Mesendoderm (in vitro differentiated cells): ENCODE measurements at places on chromosomes 2 and 18.

GRCh38 chr18:72849671-72850070 lies 18.1 kb downstream of the NETO1 start:
- H3K4me1 ChIP-seq = no peaks in the 10 kb centered on the region
- no peak overlapping the region for H3K4me3 ChIP-seq
- no peak for DNase-seq

DNA sequence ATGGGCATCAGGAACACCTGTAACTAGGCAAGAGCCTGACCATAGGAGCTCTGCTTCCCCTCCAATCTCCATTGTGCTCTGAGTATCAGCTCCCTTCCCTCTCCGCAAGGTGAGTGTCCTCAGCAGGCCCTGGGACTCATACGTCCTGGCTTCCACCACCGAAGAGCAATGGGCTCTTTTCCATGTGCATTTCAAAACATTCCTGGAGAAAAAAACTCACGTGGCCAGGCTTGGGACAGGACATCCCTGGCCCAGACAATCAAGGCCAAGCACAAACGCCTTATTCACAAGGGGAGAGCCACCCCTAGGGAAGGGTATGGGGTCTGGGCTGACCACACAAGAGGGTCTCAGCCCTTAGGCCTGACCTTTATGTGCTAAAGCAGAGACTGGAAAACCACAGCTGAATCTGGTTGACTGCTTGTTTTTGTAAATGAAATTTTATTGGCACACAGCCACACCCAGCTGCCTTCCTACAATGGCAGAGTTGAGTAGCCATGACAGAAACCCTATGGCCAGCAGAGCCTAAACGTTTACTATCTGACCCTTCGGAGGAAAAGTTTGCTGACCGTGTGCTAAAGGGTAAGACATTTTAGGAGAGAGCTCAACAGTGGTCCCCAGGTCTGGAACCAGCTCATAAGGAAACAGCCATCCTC lies 175.7 kb upstream of the ARL4C start:
- H3K27me3 ChIP-seq = no peaks in the 10 kb centered on the region
- DNase-seq = no peak
- H3K4me3 ChIP-seq = no peak overlapping the region

DNA sequence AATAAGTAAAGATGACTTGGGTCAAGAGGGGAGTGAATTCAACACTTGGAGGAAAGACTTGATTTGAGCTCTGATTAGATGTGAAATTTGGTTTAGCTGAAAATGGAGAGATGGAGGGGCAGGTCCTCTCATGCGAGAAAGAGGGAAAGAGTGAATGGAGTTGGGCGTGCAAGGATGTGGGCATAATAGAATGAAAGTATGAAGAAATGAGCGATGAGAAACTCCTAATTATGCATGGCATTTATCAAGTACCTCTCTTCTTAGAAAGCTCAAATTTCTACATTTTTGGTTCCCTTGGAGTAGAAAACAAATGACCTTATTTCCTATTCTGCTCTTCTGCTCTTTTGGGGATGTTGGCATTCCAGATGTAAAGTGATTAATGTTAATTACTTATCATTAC lies 161.5 kb downstream of the PHLPP1 start:
- no peak overlapping the region for H3K4me3 ChIP-seq
- H3K36me3 ChIP-seq = no peaks in the 10 kb centered on the region
- no peak for DNase-seq
- H3K27me3 ChIP-seq = no peaks in the 10 kb centered on the region

- H3K36me3 ChIP-seq = no peaks in the 10 kb centered on the region
- H3K27me3 ChIP-seq = no peaks in the 10 kb centered on the region
- no peak overlapping the region for H3K4me3 ChIP-seq
- no peak for DNase-seq
- H3K27ac ChIP-seq = no peak overlapping the region
- no peaks in the 10 kb centered on the region for H3K4me1 ChIP-seq
Observed at GRCh38 chr18:61400716-61401115, 67.5 kb downstream of the CDH20 start.

- no peak overlapping the region for H3K27ac ChIP-seq
- DNase-seq = no peak
- H3K27me3 ChIP-seq = no peaks in the 10 kb centered on the region
- H3K4me3 ChIP-seq = no peak overlapping the region
- no peaks in the 10 kb centered on the region for H3K36me3 ChIP-seq
- H3K4me1 ChIP-seq = no peaks in the 10 kb centered on the region
Observed at GRCh38 chr2:133732059-133732458, 163.8 kb upstream of the NCKAP5 start.

DNA sequence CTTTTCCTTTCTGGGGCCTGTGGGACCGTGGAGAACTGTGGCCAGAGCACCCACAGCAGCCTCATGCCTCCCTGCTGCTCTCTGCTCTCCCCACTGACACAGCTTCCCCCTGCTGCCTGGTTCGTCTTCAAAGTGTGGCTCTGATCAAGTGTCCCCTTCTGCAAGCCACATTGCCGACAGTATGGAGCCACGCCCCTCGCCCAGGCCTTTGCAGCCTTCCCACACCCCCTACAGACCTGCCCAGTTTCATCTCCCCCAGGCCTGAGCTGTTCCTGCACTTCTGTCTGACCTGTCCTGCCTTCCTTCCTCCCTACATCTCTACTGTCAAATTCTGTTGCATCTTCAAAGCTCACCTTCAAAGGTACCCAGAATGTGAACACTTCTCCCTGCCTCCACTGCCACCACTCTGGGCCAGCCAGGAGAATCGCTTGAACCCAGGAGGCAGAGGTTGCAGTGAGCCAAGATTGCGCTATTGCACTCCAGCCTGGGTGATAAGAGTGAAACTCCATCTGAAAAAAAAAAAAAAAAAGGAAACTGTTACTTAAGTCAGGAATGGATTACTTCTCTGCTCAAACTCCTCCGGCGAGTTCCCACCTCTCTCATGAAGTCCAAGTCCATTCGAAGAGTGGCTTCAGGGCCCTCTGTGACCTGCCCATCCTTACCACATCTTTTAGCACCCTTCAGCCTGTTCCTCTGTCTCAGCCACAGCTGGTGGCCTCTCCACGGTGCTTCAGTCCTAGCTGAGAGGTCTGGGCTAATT lies 29.0 kb upstream of the CATIP start:
- DNase-seq = no peak
- peaks cover 7% of the 10 kb centered on the region for H3K4me1 ChIP-seq
- no peak overlapping the region for H3K4me3 ChIP-seq
- H3K27me3 ChIP-seq = no peaks in the 10 kb centered on the region
- no peak overlapping the region for H3K27ac ChIP-seq

DNA sequence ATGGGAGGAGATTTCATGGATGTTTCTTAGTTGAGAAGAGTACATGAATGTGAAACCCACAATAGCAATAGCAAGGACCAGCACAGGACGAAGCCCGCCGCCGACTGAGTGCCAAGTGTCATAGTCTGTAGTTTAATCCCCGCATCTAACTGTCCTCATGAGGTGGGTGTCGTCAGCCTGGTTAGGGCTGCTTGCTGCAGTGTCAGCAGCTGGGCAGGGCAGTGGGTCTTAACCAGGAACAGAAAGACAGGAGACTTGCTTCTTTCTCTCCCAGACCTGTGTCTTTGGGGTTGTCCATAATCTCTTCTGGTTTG lies 146.6 kb downstream of the VAPA start:
- no peak for DNase-seq
- H3K27ac ChIP-seq = no peak overlapping the region
- H3K4me3 ChIP-seq = no peak overlapping the region

DNA sequence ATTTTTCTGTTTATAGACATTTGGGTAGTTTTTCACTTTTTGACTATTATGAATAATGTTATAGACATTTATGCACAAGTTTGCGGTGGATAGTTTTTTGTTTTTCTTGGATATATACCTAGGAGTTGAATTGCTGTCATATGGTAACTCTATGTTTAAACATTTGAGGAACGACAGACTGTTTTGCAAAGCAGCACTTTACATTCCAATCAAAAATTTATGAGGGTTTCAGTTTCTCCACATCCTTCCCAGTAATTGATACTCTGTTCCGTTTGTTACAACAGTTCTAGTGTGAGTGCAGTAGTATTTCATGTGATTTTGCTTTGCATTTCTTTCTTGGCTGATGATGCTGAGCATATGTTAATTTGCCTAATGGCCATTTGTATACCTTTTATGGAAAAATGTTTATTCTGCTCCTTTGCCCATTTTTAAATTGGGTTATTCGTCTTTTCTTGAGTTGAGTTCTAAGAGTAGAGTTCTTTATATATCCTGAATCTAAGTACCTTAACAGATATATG lies 617.3 kb upstream of the LRATD1 start:
- no peak for DNase-seq
- no peaks in the 10 kb centered on the region for H3K4me1 ChIP-seq
- no peak overlapping the region for H3K4me3 ChIP-seq
- H3K36me3 ChIP-seq = no peaks in the 10 kb centered on the region
- no peaks in the 10 kb centered on the region for H3K27me3 ChIP-seq

- peak overlapping the region; percentile 54 for H3K4me3 ChIP-seq
- peaks cover 7% of the 10 kb centered on the region for H3K4me1 ChIP-seq
- no peak overlapping the region for H3K27ac ChIP-seq
- no peaks in the 10 kb centered on the region for H3K27me3 ChIP-seq
- DNase-seq = no peak
Observed at GRCh38 chr2:110677080-110677479, 783 bp downstream of the BUB1 start.

DNA sequence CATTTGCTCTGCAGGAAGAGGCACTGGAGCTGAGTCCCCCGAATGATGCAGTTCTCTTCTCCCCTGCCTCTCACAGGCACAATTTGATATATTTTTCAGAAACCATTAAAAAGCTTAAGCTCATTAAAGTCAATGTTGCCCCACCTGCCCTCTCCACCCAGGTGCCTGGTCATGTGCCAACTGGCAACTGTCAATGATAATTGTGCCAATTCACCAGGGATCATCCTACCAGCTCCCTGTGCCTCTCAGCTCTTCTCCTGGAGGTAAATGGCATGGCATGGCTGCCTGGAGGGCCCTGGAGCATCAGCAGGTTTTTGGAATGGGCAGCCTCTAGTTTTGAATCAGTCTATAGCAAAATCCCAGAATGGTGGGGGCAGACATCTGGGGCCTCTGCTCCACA lies 279.6 kb upstream of the ID2 start:
- DNase-seq = no peak
- H3K4me3 ChIP-seq = no peak overlapping the region
- no peak overlapping the region for H3K27ac ChIP-seq
- H3K36me3 ChIP-seq = no peaks in the 10 kb centered on the region

GRCh38 chr2:226687641-226688253 lies 111.9 kb downstream of the IRS1 start:
- H3K4me3 ChIP-seq = no peak overlapping the region
- DNase-seq = no peak
- no peaks in the 10 kb centered on the region for H3K36me3 ChIP-seq

- no peaks in the 10 kb centered on the region for H3K27me3 ChIP-seq
- H3K27ac ChIP-seq = no peak overlapping the region
- DNase-seq = no peak
- no peak overlapping the region for H3K4me3 ChIP-seq
Observed at GRCh38 chr2:16302431-16303272, 362.3 kb downstream of the MYCN start.

- H3K4me3 ChIP-seq = no peak overlapping the region
- no peaks in the 10 kb centered on the region for H3K27me3 ChIP-seq
- DNase-seq = no peak
- no peaks in the 10 kb centered on the region for H3K36me3 ChIP-seq
- H3K27ac ChIP-seq = no peak overlapping the region
- no peaks in the 10 kb centered on the region for H3K4me1 ChIP-seq
Observed at GRCh38 chr2:136497709-136498108, 267.6 kb upstream of the THSD7B start.

- H3K27me3 ChIP-seq = no peaks in the 10 kb centered on the region
- no peaks in the 10 kb centered on the region for H3K4me1 ChIP-seq
- no peak overlapping the region for H3K27ac ChIP-seq
Observed at GRCh38 chr2:203798296-203799087, 69.1 kb upstream of the CTLA4 start.

GRCh38 chr2:105518897-105519296 lies 120.0 kb upstream of the FHL2 start:
- no peaks in the 10 kb centered on the region for H3K36me3 ChIP-seq
- DNase-seq = peak; percentile 23
- H3K27me3 ChIP-seq = no peaks in the 10 kb centered on the region

DNA sequence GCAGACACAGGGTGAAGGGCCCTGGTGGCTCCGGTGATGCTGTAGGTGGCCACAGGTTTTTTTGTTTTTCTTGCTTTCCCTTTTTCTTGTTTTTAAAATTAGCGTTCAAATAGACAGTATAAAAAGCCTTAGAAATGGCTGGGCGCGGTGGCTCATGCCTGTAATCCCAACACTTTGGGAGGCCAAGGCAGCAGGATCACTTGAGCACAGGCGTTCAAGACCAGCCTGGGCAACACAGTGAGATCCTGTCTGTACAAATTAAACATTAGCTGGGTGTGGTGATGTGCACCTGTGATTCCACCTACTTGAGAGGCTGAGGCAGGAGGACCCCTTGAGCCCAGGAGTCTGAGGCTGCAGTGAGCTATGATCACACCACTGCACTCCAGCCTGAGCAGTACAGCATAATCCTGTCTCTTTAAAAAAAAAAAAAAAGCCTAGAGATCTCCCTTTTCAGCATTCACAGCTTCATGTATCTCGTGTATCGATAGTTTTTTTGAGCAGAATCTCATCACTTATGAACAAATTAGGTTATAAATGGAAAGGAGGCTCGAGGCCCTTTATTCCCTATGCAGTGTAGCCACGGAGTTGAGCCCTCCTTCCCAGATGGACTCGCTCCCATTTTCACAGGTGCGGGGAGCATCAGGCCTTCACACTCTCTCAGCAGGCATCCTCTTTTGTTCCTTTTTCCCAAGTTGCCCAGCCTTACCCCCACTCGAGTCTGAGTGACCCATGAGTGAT lies 50.8 kb downstream of the EMILIN2 start:
- no peak overlapping the region for H3K4me3 ChIP-seq
- H3K27me3 ChIP-seq = no peaks in the 10 kb centered on the region
- H3K36me3 ChIP-seq = no peaks in the 10 kb centered on the region
- H3K4me1 ChIP-seq = no peaks in the 10 kb centered on the region
- H3K27ac ChIP-seq = no peak overlapping the region

DNA sequence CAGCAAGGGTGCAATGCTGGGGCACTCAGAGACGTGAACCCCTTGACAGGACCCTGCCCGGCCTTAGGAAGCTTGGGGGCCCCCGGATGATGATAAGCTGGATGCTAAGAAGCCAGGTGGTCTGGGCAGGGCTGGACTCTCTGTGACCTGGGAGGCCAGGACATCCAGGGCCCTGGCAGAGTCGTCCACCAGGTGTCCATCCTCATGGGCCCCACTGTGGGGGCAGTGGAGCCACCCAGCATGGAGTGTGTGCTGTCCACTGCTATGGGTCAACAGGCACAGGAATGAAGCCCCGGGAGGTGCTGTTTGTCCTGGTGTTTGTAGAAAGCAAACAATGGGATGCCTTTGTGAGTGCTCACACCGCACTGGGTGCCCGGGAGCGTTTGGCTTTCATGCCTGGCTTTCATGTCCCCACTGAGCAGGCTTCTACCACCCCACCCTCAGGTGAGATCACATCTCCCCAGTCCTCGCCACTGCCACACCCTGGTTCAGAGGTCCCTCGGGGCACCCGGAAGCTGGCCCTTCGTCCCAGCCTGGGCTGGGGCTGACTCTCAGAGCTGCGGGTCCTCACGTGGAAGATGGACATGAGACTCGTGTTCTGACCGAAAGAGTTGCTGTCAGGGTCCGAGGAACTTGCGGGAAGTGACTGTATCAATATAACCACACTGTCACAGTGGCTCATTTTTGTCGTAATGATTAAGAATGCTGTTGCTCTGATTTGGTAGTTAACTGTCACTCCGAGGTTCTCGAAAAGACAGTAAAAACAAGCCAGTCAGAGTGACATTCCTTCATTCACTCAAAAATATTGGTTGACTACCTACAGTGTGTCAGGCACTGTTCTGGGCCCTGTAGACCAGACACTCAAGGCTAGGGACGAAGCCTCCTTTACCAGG lies 53.3 kb downstream of the INHBB start:
- no peaks in the 10 kb centered on the region for H3K36me3 ChIP-seq
- H3K4me1 ChIP-seq = no peaks in the 10 kb centered on the region
- H3K27ac ChIP-seq = no peak overlapping the region
- no peak overlapping the region for H3K4me3 ChIP-seq
- H3K27me3 ChIP-seq = no peaks in the 10 kb centered on the region
